ENCODE measurements at places on chromosomes 12 and 14. TPM values are rescaled to one million over a fixed set of nuclear protein-coding genes. Genes with fewer than 3 reads are reported as not detected.

ZBTB42 gene
- 6.7 TPM for total RNA-seq

NFE2 gene
- total RNA-seq: not detected

MANSC4 gene
- not detected for total RNA-seq

TESPA1 gene
- total RNA-seq: not detected

KRT5 gene
- not detected for total RNA-seq

GNG2 gene
- 23.2 TPM for total RNA-seq

LRRC9 gene
- total RNA-seq: not detected

EIF2S3B gene
- total RNA-seq: 0.34 TPM

MIP gene
- total RNA-seq: not detected

PLEKHG7 gene
- not detected for total RNA-seq

DERA gene
- total RNA-seq: 46.6 TPM
